ENCODE measurements at places on chromosomes 5 and 9. TPM values are rescaled to one million over a fixed set of nuclear protein-coding genes. Genes with fewer than 3 reads are reported as not detected.

The CDC23 gene
- 32.3 TPM for total RNA-seq

GRCh38 chr5:78841767-78842166 lies 143.3 kb downstream of the ARSB start:
- DNase-seq: no peak
- no peaks in the 10 kb centered on the region for H3K4me1 ChIP-seq
- H3K4me3 ChIP-seq: no peak overlapping the region
- no peaks in the 10 kb centered on the region for H3K36me3 ChIP-seq
- no peak overlapping the region for H3K27ac ChIP-seq

DNA sequence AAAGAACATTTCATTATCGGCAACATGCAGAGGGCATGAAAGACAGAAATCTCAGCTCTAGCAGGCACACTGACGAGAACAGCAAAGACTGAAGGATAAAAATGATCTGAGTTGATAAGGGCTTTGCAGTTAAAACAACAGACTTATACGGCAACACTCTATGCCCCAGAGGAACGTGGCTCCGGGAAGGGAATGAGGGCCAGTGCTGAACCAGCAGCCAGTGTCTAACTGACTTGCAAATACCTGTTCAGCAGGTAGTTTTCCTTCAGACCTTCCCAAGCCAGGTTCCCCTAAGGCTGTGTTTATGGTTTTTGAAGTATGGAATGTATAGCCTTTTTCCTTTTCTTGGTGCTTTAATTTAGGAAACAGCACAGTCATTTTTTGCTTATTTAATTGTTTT lies 121.3 kb upstream of the CDH18 start:
- H3K27ac ChIP-seq: no peak overlapping the region
- H3K36me3 ChIP-seq: no peaks in the 10 kb centered on the region
- H3K27me3 ChIP-seq: no peaks in the 10 kb centered on the region

The ATP6V1G1 gene
- 92.4 TPM for total RNA-seq

The CCDC69 gene
- 62.6 TPM for total RNA-seq

The STPG3 gene
- total RNA-seq: not detected
